Nucleus accumbens (tissue), 56 donors: ENCODE measurements at places on chromosomes 12 and 14.

GRCh38 chr12:53056901-53057300, 7.0 kb downstream of the TNS2 start:
- no peak for DNase-seq

GRCh38 chr14:75138492-75138891, 11.6 kb upstream of the NEK9 start:
- DNase-seq = no peak

GRCh38 chr14:34781242-34781641, 66.8 kb upstream of the CFL2 start:
- DNase-seq = no peak

- no peak for DNase-seq
Measured at GRCh38 chr12:26010293-26010821, 51.9 kb downstream of the RASSF8 start.

GRCh38 chr14:100106250-100107112, 41.3 kb downstream of the EVL start:
- no peak for DNase-seq

DNA sequence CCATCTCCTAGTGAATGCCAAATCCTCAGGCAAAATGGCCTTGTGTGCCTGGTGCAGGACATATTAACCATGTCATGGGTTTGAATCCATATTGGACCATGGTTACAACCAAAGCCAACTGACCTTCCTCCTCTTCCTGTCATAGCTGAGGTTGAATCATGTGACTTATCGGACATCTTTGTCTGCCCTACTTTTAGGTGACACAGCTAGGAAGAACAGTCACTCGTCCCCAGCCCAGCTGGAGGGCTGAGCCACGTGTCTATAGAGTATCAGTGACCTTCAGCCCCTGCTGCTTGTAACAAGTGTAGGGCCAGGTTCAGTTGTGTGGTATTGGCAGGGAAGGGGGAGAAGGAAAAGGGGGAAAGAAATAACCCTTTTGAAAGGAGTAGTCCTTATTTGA, 225.2 kb downstream of the KTN1 start:
- no peak for DNase-seq

GRCh38 chr12:68350753-68351152, 18.6 kb upstream of the MDM1 start:
- no peak for DNase-seq

DNA sequence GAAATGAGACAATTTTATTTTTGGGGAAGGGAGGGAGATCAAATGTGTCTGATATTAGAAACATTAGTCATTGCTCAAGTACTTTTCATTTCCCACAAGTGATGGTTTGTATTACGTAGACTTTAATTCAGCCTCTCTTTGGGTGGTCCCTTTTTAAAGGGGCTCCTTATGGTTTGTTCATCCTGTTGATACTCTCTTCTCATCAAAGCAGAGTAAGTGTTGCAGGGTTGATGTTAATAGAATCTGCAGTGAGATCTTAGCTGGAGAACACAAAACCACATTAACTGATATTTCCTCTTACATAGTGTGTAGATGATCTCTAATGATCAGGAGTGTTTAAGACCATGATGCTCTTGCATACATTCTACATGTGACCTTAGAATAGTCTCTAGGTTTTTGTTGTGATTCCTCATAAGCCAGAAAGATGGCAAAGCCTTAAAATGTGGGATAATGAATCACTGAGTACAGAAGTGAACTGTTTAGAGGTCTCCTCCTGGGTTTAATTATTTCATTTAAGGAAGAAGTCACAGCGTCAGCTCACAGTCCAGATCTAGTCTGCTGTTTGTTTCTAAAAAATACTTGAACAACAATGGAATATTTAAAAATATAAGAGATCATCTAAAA, 87.4 kb upstream of the PTPRR start:
- no peak for DNase-seq

- no peak for DNase-seq
Measured at GRCh38 chr14:74898083-74898482, 16.4 kb downstream of the DLST start.

DNA sequence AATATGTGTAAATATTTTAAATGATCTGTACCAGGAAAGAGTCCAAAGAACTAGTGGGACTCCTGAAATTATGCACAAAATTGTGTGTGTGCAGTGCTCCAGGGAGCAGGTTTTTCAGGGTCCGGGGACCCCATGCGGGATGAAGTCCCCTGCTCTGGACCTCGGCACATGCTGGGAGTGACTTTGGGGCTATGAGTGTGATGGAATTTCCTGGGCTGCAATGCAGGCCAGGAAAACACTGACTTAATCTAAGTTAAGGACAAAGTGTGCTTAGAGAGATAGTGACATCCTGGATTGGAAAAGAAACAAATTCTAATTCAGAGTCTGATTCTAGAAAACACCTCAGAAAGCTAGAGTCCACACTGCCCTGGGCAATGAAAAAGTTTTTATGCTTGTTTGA, 6.2 kb upstream of the MYH6 start:
- no peak for DNase-seq

GRCh38 chr12:89393551-89394121, 41.3 kb upstream of the DUSP6 start:
- DNase-seq = no peak

DNA sequence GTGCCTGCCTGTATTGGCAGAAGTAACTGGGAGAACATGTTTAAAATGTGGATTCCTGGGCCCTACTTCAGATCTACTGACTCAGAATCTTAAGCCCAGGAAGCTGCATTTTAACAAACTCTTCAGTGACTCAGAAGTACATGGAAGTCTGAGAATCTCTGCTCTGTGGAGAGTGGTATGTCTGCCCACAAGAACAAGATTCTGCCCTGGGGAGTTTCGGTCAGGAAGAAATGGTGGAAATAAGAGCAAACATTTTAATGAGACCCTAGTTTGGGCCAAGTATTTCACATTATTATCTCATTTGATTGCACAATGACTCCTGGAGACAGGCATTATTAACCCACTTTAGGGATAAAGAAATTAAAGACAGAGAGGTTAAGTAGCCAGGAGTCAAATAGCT, 8.2 kb downstream of the ALDH1L2 start:
- no peak for DNase-seq

GRCh38 chr14:24241829-24242443, 487 bp downstream of the TINF2 start:
- peak; percentile 96 for DNase-seq

- DNase-seq = no peak
Measured at GRCh38 chr14:33553706-33554278, 397.1 kb downstream of the EGLN3 start.

DNA sequence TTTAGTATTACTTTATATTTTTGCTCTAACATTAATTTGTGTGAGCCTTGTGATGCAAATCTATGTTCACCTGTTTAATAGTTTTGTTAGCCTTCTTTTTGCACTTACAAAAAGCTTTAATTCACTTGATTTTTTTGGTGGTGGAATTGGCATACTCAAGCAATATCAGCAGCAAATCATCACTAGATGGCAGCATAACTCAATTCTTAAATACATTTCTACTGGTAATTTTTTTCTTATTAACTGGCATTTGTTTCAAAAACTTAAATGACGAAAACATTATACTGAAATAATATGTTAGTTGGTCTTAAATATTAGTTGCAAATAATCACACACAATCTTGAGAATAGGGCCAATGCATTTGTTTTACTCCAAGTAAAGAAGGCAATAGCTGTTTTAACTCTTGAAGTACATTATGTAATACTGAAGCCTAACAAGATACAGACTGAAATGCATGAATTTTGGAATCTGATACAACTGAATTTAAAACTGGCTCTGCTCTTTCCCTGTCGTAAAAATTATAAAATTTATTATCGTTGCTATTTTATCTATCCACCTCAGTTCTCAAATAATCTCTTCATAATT, 151.5 kb downstream of the ATXN7L3B start:
- DNase-seq = no peak

DNA sequence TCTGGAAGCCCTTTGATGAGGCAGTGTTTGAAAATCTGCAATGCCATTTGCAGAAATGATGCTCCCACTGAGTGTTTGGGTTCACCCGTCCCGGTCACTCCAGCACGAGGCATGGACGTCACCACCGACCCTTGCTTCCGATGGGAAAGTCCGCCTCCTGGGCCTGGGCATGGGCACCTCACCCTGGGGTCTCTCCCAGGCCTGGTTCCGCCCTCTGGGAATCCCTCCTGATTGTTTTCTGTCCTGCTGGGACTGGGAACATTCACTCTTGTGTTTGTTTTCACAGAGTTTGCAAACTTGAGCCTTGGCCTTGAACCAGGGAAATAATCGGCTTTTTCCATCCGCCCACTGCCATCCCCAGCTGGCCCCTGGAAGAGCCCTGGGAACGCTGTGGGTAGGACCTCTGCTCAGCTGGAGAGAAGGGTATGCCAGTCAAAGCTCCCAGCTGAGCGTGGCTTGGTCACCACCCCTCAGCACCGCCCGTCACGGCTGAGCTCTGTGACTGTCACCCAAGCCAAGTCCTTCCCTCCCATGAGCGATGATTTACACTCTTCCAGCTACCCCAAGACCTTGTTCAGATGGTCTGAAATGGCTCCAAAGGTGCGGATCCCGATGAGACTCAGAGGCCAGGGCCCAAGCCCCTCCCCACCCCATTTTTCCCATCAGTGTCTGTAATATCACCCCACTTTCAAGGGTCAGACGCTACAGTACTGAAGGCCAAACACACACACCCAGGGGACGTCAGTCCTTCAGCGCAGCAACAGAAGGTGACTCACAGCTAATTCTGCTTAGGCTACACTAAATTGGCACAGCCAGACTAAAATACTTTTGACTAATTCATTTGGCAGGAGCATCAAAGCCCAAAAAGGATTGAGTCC, 34.1 kb upstream of the FZD10 start:
- DNase-seq = no peak

GRCh38 chr12:28050606-28051005, 78.1 kb upstream of the PTHLH start:
- DNase-seq = no peak

DNA sequence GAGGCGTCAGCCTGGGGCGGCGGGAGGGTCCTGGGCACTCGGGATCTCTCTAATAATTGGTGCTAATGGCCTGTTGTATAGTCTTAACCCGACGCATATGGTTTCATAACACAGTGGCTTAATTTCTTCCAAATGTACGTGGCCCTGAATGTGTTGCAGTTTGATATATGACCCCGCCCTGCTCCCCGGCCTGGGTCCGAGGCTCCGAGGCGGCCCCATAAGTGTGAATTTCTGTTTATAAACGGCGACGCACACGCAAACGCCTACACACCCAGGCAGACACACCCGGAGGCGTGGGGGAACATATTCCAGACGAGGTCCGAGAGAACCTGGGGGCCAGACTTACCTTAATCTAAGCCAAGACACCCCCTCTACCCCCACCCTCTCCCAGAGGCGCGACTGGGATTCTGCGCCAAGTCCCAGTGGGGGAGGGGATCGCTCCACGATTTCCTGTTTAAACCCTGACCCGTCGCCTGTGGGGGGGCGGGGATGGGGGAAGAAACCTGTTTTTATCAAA, 9.7 kb upstream of the HOXC6 start:
- no peak for DNase-seq

- no peak for DNase-seq
Measured at GRCh38 chr12:94760786-94761185, 110.4 kb upstream of the TMCC3 start.

DNA sequence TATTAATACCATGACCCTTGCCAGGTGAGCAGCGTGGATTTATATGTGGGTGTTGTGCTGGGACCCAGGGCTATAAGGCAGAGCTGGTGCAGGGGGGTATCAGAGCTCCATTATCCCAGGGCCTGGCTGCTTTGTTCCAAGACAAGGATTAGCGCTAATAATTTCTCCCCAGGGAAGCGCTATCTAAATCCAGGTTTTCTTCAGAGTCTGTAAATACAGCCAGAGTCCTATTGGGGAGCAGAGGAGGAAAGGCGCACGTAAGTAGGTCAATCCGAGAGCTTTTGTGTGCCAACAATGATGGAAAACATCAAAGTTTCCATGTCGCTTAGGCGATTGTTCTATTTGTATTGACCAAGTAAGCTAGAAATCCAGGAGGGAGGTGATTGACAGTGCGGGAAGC, 1009.7 kb downstream of the VRK1 start:
- no peak for DNase-seq

DNA sequence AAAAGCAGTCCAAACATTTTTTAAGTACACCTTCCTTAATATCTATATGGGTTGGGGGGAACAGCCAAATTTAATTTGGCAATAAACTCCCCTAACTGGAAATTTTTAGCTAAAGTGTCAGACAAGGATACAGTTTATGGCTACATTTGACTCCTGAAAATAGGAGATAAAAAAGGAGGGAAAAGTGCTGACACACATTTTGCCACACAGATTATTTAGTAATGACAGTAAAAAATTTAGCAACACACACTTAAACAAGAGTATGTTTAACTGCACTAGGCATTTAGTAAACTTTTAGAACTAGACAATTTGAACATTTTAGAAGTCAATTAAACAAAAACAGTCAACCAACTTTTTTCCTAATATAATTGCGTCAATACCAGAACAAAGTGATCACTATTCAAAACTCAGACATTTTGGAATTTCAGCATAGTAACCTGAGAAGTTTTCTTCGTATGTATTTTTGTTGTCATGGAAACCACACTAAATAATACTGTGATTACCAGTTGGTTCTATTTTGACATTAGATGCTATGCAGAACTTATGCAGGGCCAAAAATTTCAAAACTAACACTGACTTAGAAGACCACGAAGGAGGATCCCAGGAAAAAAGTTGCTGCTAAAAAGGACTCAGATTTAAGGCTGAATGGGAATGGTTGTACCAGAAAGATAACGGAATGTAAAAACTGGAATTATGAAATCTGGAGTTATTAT, 13.4 kb downstream of the GMFB start:
- no peak for DNase-seq

DNA sequence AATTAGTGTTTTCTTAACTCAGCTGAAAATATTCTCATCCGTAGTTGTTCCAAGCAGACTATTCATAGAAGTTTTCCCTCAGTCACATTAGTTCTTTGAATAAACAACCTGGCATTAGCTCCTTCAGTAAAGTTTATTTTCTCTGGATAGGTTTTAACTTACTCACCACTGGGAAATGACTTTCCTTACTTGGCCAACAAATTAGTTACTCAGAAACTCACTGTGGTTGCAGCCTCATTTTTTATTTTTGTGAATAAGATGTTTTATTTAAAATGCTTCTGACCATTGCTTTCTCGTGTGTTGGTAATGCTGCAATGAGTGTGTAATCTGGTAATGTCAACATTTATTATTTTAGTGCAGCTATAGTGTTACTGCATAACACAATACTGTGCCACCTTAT, 74.9 kb downstream of the NOVA1 start:
- DNase-seq = no peak

GRCh38 chr14:77061630-77062257, 33.2 kb upstream of the IRF2BPL start:
- no peak for DNase-seq

GRCh38 chr12:125028106-125028505, 34.7 kb downstream of the BRI3BP start:
- no peak for DNase-seq
